ENCODE measurements at places on chromosomes 1 and 21.

DNA sequence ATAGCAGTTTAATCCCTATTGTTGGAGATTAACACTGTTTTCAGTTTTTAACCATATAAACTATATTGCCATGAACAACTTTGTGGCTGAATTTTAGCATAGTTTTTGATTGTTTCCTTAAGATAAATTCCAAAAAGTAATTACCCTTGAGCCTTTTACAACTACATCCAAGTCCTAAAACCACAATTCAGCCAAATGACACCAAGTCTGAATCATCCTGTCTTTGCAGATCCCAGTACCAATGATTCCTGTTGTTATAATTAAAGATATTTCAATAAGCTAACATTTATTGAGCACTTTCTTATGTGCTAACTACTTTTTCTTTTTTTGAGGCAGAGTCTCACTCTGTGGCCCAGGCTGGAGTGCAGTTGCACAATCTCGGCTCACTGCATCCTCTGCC is 35.6 kb downstream of the IL23R start:
- DNase-seq, result no peak

GRCh38 chr1:28507646-28508434 is 2.0 kb downstream of the RCC1 start:
- DNase-seq, result no peak

- no peak for DNase-seq
Measured at GRCh38 chr1:3599286-3599811, 12.0 kb downstream of the MEGF6 start.

DNA sequence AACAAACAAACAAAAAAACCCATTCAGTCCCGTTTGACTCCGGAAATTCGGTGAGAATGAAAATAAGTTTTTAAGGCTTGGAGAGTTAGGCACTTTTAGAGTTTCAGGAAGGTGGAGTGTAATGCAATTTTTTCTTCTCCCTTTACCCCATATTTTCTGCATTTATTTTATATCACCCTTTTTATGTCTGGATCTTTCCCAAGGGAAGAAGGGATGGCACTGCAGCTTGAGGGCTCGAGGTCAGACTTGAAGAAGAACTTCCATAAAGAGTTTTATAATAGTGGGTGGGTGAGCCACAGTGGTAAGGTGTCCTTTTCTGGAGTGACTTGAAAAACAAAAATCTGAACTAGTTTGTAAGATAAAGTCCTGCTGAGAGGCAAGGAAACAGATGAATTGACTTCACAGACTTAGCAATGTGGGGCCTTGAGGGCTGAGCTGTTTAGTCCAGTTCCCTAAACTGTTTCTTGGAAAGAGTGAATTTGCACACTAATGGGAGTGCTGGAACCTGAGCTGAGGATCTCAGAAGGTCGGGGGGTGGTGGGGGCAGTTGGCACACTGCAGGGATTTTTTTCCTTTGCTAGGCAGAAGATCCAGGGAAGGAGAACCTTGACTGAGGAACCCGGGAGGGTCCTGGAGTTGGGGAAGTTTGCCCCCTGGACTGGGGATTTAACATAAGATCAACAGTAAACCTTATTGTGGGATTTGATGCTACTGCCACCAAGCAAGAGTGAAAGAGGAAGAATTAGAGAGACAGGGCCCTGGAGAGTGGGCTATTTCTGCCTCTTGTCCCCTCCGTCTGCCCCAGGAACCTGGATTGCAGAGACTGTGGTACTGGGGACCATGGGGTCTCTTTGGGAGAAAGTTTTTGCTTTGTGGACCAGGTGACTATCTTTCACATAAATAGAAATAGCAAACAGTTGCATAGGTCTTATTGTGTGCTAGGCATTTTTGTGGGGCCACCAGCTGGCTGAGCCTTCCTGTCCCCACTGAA is 1.8 kb upstream of the MEX3A start:
- DNase-seq, result no peak

GRCh38 chr1:117759535-117759934 is 153.7 kb downstream of the TENT5C start:
- no peak for DNase-seq

DNA sequence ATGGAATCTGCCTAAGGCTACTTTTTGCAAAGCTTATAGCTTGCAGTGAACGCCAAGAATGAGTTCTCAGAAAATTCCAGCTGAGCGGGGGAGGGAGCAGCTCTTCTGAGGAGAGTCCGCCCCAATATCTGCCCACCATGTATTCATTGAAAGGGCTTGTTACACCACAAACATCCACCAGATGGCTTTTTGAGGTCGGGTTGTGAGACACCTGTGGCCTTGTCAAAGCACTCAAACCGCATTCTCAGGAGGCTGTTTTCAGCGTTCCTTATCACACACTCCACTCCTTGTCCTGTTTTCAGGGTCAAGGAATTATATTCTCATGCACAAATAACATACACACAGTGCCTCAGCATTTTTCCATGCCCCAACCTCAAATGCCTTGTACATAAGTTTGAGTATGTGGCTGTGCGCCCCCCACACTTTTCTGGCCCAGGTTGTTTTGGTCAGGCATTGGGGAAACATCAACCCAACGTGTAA is 3.9 kb upstream of the C4BPB start:
- peak; percentile 59 for DNase-seq

DNA sequence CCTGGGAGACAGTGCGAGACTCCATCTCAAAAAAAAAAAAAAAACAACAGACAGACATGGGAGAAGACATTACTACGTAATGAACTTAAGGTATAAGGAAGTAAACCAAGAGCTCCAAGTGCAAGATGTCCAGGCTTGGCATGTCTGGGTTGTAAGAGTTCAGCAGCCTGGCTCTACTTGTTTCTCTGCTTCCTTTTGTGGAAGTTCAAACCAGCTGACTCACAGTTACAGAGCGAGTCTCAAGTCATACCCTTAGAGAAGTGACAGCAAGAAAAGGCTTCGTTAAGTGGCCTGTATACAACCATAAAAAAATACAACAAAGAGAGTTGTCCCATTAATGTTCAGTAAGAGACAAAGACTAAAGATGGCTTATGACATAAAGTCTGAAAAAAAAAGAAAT is 1.3 kb downstream of the RIT1 start:
- peak; percentile 44 for DNase-seq

All from brain microvascular endothelial cell (primary cell).